ENCODE measurements at places on chromosomes 2 and 18.

- DNase-seq: no peak
Observed at GRCh38 chr2:240819858-240820606, at the start of gene KIF1A. Gene KIF1A (minus strand): TSS chr2:240820219. CDS start chr2:240797752, 22,467 bp downstream.

DNA sequence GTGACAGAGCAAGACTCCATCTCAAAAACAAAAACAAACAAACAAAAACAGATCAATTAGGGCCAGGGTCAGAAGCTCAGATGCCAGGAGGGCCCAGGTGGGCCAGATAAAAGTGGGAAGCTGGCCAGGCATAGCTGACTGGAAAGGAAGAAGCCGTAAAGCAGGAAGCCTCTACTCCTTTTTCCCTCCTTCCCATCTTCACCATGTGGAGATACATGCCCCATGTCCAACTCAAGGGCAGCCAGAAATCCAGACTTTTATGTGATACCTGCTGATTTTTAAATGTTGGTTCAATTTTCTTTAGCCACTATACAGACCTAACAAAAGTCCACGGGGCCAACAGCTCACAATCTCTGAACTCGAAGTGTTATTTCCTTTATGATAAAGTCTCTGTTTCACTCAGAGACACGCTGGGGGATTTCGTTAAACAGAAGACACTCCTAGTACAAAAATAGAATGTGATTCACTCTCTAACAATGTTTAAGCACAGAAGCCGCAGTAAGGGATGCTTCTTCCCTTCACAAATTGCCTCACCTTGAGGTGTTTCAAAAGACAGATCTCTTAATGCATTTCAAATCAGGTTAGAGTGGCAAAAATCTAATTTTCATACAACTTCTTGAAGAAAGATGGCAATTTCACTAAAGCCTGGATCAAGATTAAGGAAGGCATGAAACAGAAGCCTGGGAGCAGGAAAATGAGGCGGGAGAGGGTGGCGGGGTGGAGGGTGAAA lies 14.0 kb downstream of the TMEM247 start:
- no peak for DNase-seq

- DNase-seq: no peak
Observed at GRCh38 chr2:8159966-8160603, 521.8 kb upstream of the ID2 start.

DNA sequence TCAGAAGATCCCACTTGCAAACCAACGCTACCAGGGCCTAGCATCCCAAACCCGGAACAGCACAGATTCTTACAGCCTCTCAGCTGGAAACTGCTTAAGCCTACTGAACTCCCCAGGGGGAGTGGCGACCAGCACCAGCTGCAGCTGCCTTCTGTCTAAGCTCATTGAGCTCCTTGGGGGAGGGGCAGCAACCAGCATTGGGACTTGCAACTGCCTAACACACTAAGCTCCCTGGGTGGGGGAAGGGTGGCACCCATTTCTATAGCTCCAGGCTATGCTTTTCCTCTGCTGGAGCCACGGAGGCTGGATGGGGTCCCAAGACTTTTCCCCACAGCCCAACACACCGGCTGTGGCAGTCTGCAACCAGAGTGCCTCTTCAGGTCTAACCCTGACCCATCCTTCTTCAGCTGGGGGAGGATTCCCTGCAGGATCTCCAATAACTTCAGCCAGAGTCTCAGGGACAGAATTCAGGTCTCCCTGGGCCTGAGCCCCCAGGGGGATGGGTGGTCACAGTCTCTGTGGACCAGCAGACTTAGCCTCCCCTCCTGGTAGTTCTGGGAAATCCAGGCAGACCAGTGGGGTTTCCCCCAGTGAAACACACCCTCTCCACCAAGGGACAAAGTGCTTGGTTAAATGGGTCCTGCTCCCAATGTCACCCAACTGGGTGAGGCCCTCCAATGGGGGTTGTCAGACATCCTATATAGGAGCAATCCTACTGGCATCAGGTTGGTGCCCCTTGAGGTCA lies 45.9 kb upstream of the ITGA4 start:
- no peak for DNase-seq

GRCh38 chr2:12091201-12091806 lies 344.9 kb downstream of the LPIN1 start:
- no peak for DNase-seq

- DNase-seq: no peak
Observed at GRCh38 chr2:134011936-134012586, 241.8 kb upstream of the MGAT5 start.

DNA sequence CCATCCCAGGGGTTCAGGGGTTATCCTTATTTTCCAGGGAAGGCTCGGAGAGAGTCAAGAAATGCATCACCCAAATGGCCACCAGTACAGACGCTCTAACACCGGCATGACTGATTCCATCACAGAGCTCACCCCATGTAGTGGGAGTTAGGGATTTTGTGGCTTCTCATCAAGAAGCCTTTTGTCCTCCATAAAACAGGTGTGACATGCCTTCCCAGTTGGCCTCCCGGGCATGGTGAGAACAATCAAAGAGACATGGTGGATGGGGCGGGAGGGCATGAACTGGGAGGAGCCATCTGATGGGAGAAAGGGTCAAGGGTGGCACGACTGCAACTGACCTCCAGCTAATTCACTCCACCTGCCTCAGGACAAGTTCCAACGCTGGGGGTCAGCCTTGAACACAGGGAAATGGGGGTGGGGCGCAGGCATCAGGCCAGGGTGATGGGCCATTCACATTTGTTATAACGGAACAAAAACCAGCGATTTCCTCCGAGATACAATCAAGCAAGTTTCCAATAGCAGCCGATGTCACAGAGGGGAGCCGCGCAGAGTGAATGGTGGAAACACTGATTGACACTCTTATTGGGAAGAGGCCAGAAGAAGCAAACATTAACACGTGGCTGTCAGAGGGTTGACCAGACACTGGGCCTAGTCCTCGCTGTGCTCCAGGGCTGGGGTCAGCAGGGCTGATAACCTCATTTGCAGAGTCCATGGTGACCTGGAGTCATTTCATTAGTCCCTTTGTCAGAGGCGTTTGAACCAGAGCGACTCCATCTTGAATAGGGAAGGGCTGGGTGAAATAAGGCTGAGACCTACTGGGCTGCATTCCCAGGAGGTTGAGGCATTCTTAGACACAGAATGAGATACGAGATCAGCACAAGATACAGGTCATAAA lies 80.5 kb upstream of the HPCAL1 start:
- no peak for DNase-seq

DNA sequence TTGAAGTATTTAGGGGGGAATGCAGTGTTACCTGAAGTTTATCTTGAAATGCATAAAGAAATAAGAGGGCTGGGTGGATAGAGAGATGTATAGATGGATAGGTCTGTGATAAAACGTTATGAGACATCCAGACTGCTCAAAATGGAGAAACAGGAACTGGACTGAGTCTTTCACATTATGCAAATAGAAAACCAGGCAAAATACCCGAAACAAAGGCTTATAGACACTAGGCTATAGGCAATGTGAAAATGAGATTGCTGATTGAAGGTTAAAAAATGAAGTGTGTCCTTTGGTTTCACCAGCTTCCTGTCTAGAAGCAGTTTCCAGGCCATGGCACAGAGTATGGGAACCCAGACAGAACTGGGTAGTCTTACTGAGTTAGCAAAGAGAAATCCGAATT lies 24.9 kb upstream of the SLC3A1 start:
- no peak for DNase-seq

- DNase-seq: no peak
Observed at GRCh38 chr2:39875182-39875913, 96.3 kb upstream of the THUMPD2 start.

DNA sequence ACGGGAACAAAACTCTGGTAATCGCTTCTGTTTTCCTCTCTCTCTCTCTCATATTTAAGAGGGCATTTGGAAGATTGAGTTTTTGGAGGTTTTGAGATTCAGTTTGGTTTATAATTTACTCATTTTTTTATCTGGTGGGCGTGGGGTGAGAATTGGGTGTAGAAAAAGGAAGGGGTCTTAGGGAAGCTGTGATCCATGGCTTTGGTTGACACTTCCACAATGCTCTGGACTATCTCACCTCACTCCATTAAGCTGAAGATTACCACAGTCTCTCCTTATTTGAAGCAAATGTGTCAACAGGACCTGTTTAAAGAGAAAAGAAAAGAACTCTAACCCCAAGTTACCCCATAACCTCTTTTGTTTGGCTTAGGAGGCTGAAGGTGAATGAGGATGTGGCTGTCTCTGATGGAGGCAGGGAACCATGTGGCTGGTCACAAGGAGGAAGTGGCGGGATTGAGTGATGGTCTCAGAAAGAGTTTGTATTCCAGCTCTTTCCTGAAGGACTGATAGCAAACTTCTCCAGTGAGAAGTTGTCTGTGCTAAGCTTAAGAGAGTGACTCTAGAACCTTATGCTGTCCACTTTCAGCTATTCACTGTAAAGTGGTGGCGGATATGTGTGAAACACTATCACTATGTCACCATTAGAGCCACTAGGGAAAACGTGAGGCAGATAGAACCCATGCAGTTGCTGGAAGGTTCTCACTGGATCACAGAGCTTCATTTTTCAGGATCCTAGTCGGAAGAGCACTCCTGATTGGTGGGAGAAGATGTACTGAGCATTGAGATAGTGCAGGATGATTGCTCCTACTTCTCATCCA lies 934 bp downstream of the ZNF804A start:
- DNase-seq: no peak

DNA sequence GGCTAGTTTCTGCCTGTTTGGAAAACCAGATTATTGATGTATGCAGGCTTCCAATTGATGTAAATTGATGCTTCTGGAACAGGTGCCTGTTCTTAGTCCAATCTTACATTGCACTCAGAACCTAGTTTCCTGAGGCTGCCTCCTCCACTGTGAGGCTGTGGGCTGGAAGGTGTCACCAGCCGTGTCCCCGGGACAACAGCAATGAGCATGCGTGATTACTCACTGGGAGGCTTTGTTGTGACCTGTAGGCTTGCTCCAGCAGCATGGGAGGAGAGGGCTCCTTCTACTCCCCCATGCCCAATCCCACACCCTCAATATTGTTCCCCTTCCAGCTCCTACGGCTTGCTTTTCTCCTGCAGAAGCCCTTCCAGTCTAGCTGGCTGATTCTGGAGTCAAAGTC lies 11.1 kb downstream of the RSAD2 start:
- no peak for DNase-seq

- DNase-seq: no peak
Observed at GRCh38 chr18:78721981-78722380, 257.6 kb upstream of the SALL3 start.

GRCh38 chr2:238997137-238997390 lies 149.2 kb downstream of the TWIST2 start:
- DNase-seq: no peak

- no peak for DNase-seq
Observed at GRCh38 chr18:44521668-44522022, 159.0 kb upstream of the SETBP1 start.

GRCh38 chr2:146634230-146635097 lies 1210.4 kb upstream of the ACVR2A start:
- no peak for DNase-seq

DNA sequence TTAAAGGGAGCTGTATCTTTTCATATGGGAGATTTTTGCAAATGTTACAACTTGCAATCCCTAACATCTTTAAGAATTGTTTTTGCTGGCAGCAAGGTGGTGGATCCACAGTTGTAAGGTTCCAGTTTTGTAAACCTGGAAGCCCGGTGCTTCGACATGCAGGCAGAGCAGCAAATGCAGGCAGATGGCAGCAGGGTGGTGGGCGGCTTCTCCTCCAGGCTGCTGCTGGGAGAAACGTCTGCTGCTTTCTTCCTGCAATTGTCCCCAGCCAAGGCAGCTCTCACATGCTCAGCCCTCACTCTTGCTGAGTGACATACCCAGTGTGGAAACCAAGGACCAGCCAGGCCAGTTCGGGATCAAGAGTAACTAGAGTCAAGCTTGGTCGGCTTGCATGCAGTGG lies 166.0 kb downstream of the SEPTIN10 start:
- no peak for DNase-seq

- no peak for DNase-seq
Observed at GRCh38 chr18:68478246-68478645, 236.7 kb downstream of the TMX3 start.

DNA sequence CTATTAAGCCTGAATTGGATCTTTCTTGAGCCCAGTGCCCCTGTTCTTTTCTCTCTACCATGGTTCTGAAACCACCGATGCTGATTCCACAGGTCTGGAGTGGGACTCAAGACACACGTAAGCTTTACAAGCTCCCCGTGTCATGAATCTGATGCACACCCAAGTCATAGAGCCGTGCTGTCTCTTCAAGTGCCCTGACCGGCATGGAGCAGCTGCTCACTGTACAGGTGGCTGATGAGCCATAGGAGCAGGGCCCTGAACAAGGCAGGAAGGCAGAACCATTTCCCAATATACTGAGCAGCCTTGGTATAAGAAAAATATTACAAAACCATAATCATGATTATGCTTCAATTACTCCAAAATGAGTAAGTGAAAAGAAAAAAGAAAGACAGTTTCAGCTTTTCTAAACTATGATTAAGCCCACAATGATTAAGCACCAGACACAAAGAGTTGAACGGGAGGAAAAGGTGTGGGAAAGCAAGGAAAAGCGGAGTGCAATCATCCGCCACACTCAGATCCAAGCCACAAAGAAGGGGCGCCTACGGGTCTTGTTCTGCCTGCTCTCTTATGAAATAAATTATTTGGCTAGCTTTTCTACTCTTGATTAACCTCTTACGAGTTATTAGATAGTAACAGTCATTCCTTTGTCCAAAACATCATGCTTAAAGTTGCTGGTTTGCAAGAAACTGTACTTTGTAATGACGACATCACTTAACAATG lies 41.7 kb downstream of the NOL10 start:
- no peak for DNase-seq
